Left ventricle myocardium superior (tissue), 1 donor: ENCODE measurements at places on chromosomes 3 and 15. TPM values are rescaled to one million over a fixed set of nuclear protein-coding genes. Genes with fewer than 3 reads are reported as not detected.

DNA sequence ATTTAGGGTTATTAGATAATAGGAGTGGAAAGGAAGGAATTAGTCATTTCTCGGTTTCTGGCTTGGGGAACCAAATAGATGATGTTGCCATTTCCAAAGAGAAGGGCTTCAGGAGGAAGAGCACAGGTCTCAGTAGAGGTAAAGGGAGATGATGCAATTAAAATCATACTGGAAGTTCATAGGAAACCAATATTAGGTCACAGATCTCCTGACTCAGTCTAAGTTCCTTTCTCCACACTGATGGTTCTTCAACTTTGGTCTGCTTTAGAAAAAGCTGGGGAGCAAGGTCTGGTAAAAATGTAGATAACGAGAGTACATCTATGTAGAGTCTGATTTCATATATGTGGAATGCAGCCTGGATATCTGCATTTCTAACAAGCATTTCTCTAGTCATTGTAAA lies 130.9 kb downstream of the POLQ start:
- DNase-seq = no peak

GRCh38 chr3:22966349-22966748 lies 236.8 kb upstream of the UBE2E2 start:
- no peak for DNase-seq

The ERICH6 gene
- total RNA-seq = not detected

- DNase-seq = no peak
Observed at GRCh38 chr3:176994891-176995781, 202.1 kb downstream of the TBL1XR1 start.

DNA sequence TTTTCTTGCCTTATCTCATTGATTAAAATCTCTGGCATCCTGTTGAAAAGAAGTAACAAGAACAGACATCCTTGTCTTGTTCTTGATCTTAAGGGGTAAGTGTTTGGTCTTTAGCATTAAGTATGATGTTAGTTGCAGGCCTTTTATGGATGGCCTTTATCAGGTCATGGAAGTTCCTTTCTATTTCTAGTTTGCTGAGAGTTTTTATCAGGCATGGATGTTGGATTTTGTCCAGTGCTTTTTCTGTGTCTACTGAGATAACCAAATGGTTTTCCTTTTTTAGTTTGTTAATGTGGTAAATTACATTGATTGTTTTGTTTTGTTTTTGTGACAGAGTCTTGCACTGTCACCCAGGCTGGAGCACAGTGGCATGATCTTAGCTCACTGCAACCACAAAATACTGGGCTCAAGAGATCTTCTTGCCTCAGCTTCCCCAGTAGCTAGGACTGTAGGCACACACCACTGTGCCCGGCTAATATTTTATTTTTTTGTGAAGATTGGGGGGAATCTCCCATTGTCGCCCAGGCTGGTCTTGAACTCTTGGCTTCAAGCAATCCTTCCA lies 26.3 kb downstream of the MRAS start:
- no peak for DNase-seq

- no peak for DNase-seq
Observed at GRCh38 chr3:115982108-115982507, 358.8 kb downstream of the GAP43 start.

GRCh38 chr3:4846543-4846942 lies 132.7 kb upstream of the BHLHE40 start:
- no peak for DNase-seq

GRCh38 chr3:136294176-136294575 lies 44.0 kb downstream of the PCCB start:
- no peak for DNase-seq

The TNFSF10 gene
- total RNA-seq = 18.8 TPM

- DNase-seq = no peak
Observed at GRCh38 chr3:174198199-174198598, 660.9 kb upstream of the NAALADL2 start.
